ENCODE measurements at places on chromosomes 12 and 14.

DNA sequence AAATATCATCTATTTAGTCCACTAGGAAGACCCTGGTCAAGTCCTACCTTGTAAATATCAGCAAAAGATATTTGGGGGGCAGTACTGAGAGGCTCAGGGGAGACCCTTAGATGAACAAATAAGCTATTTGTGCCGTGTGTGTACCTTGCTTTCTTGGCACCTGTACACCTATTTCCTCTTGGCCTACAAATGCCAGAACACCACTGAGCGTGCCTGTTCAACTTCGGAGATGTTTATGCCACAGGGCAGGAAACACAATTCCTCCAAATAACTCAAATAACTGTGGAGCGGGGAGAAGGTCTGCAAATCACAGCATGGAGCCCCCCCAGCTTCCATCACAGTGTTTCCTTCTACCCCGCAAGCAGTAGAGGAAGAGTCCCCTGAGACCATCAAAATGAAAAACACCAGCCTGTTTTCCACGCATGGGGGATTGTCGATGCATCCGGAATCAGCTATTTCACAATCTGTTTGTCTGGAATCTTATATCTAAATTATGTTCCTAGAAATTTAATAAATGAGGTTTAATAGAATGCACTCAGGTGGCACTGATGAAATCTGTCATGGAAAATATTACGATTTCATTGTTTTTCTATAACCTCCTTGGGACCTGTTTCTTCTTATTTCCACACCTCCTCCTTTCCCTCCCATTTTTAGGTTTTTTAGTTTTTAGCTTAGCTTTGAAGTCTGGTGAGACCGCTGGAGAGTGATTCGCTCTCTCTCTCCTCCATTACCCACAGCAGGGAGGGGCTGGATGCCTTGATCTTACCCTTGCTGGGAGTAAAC, 254.0 kb upstream of the SRRM4 start:
- no peak for DNase-seq

GRCh38 chr12:32545413-32545980, 133.6 kb upstream of the DNM1L start:
- DNase-seq: no peak

DNA sequence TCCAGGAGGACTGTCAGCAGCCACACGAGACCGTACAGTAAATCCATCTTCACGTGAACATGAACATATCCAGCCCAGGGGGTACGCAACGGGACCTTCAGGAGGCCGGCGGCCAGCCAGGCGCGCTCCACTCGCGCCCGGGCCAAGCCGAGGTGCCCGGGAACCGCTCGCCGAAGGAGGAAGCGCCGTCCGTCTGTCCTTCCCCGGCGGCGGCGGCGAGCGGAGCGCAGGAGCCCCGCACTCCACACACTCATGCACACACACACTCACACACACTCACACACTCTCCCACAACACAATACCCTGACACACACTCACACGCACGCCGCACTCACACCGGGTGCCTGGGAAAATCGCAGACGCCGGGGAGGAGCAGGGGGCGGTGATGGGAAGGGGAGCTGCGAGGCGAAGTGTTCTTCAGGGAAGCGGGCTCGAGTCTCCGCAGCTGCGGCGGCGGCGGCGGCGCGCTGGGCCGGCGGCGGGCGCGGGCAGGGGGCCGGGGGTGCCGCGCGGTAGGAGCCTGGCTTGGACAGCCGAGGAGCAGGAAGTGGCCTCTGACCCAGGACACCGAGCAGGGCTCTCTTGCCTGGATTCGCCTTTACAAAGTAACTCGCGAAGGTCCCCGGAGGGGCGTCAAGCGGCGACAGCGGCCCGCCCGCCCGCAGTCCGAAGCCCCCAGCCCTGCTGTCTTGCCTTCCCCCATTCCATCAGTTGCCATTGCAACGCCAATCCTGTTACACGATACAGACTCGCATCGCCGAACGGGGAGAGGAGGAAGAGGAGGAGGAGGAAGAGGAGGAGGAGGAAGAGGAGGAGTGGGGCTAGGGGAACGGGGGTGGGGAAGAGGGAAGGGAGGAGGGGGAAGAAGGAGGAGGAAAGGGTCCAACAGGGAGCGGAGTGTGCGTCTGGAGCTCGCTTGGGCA, 601 bp downstream of the MDGA2 start:
- no peak for DNase-seq

GRCh38 chr12:124968656-124969055, 20.3 kb downstream of the DHX37 start:
- no peak for DNase-seq

- DNase-seq: no peak
Observed at GRCh38 chr14:94451826-94452225, 774 bp downstream of the SERPINA11 start.

DNA sequence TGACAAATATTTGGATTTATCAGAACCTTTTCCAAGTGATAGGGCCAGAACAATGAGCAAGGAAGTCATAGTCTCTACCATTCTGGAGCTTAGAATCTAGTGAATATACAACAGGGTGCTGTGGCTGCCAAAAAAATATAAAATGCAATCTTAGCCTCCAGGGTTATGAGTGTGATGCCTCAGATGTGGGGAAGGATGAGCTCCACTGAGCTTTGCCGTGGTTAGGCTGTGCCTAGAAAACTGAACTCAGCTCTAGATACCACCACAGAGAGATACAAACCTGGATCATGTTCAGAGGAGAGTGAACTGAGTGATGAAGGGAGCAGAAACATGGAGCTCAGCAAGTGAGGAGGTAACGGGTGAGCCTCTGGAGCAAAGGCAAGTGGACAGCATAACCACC, 138.1 kb upstream of the HIF1A start:
- DNase-seq: no peak

GRCh38 chr12:65961190-65962035, 137.1 kb downstream of the HMGA2 start:
- DNase-seq: no peak

GRCh38 chr12:41556176-41556575, 368.1 kb downstream of the PDZRN4 start:
- no peak for DNase-seq

DNA sequence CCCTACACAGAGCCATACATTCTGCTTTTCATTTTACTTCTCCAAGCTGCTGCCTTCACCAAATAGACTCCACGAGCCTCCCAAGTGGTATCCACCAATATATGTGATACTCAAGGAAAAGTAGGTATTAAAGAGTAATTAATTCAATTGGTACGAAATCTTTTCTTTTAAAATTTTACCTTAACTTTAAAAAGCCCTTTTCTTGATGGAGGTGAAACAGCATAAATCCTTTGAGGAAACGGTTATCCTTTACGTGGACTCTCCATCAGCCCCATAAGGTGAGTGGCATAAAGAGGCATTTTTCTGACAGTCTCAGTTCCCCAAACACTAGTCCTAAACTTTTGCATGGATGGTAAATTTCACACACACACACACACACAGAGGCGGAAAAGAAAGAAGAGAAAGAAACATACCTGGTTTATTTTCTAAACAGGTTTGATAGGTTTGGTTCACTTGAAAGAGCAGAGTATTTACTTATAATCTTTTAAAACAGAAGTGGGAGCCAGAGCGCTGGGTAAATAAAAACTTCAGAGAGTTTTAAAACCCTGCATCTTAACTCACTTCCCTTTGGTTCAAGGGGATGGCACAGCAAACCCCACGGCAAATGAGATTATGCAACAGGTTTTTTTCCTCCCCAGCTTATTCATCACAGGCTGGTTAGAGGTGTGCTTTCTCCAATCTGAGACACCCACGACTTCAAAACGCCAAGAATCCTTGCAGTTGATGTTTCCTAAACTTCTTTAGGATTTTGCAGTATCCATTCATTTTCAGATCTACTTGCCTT, 1.9 kb downstream of the DUSP16 start:
- peak; percentile 54 for DNase-seq

GRCh38 chr14:67158566-67158965, 30.7 kb upstream of the GARIN2 start:
- peak; percentile 70 for DNase-seq

GRCh38 chr12:66453844-66454243, 151.6 kb downstream of the HELB start:
- DNase-seq: peak; percentile 5

- DNase-seq: no peak
Observed at GRCh38 chr14:23454445-23454856, 15.1 kb upstream of the NGDN start.

- no peak for DNase-seq
Observed at GRCh38 chr14:90720336-90720735, 95.9 kb downstream of the TTC7B start.

DNA sequence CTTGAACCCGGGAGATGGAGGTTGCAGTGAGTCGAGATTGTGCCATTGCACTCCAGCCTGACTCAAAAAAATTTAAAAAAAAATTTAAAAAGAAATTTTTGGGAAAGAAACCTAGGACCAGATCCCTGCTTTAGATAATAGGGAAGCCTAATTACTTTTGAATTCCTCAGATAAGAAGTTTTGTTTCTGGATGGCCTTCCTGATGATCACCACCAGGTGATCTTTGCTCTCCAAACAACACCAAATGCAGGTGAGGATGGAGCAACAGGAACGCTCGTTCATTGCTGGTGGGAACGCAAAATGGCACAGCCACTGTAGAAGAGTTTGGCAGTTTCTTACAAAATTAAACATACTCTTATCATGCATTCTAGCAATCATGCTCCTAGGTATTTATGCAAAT, 28.5 kb upstream of the KLC1 start:
- DNase-seq: no peak

DNA sequence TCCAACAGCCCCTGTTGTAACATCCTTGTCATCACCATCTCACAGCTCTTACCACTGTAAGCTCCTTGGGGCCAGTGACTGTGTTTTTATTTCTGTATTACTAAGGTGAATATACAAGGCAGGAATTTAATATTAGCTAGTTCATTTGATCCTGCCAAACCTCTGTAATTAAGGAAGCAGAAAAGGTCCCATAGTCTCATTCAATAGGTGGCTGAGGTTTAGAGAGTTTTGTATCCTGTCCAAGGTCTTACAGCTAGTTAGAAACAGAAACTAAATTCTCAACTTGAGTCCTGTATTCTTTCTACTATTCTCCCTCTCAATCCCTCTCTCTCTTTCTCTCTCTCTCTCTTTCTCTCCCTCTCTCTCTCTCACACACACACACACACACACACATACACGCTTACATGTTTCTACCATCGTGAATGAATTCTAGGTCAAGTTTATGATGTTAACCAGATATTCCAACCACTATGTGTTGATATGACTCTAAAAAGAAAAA, 543 bp upstream of the GLIPR1 start:
- DNase-seq: peak; percentile 57

GRCh38 chr12:82675246-82675645, 11.5 kb upstream of the TMTC2 start:
- DNase-seq: no peak

GRCh38 chr14:102219316-102219715, 79.6 kb downstream of the WDR20 start:
- no peak for DNase-seq

DNA sequence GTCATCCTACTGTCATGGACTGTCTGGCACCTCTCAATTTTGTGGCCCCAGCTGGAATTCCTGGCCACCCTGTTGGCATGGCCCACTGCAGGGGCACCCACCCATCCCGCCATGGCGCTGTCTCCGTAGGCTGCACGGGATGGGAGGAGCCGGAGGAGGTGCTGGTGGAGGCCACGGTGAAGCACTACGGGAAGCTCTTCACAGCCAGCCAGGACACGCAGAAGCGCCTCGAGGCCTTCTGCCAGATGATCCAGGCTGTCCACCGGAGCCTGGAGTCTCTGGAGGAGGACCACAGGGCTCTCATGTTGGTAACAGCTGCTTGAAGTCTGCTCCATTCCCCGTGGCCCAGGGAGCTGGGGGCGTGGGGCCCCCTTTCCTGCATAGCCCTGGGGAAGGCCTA, 3.9 kb downstream of the CCDC197 start:
- no peak for DNase-seq

DNA sequence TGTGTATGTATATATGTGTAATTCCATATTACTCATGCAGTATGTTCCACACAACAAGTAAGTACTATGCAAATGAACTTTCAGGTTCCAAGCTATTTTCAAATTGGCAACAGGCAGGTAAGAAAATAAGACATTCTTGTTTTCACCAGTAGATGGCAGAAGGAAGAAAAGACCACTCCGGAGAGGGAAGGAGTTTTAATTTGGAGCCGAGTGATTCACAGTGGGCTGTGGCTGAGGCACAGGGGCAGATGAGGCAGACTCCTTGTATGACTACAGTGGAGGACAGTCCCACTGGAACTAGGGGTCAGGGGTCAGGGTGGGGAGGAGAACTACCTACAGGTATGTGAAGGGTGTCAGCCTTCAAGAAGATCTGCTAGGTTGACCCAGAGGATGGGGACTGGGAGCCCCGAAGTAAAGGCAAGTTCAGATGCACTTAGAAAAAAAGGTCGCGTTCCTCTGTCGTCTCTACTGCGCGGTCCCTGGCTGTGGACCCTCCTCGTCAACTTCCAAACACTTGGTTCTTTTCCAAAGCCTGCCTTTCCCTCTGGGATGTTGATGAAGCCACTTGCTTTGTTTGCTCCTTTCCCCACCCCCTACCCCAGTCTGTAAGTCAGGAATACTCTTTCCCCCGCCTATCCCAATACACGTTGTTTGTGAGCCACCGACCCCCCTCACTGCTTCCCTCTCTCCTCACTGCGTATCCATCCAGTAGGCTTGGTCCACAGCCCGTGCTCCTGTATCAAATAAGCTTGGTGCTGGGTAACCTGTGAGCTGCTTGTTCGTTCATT, 24.1 kb downstream of the DDX47 start:
- DNase-seq: peak; percentile 21

DNA sequence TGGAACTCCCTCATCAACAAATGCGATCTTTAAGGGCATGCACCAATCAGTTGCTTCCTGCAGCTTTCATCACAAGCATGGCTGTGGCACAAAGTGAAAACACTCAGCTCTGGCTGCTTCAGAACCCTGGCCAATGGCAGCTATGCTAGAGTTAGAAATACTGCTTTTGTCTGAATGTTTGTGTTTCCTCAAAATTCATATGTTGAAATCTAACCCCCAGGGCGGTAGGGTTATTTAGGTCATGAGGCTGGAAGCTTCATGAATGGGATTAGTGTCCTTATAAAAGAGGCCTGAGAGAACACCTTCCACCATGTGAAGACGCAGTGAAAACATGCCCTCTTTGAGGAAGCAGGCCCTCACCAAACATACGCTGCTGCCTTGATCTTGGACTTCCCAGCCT, 453.9 kb downstream of the SNAPC1 start:
- no peak for DNase-seq

DNA sequence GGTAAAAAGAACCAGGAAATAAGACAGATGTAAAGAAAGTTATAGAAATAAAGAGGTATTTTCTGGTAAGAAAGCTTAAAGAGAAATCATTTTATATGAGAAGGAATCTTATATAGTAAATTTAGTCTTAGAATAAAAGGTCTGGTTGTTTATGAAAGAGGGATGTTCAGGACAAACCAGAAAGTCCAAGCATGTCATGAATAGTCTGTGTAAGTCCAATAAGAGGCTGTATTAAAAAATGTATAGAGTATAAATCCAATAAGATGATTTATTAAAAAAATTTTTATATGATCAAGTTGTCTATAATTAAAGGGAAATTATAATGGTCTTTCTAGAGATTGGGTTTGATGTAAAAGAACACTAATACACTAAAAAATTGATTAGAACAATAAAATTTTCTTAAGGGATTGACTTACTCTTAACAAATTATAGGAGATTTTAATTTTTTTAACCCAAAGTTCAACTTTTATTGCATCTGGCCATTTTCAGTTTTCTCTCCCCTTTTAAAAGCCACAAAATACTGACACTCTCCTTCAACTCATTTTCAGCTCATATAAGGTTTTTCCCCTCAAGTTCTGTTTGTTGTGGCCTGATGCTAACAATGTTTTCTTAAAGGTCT, 35.1 kb downstream of the ST8SIA1 start:
- DNase-seq: no peak

- no peak for DNase-seq
Observed at GRCh38 chr14:95334044-95334443, 14.3 kb upstream of the CLMN start.

- no peak for DNase-seq
Observed at GRCh38 chr14:23644919-23645336, 8.8 kb downstream of the DHRS2 start.
